Stromal cell of bone marrow (primary cell): ENCODE measurements at places on chromosomes 16 and 17.

DNA sequence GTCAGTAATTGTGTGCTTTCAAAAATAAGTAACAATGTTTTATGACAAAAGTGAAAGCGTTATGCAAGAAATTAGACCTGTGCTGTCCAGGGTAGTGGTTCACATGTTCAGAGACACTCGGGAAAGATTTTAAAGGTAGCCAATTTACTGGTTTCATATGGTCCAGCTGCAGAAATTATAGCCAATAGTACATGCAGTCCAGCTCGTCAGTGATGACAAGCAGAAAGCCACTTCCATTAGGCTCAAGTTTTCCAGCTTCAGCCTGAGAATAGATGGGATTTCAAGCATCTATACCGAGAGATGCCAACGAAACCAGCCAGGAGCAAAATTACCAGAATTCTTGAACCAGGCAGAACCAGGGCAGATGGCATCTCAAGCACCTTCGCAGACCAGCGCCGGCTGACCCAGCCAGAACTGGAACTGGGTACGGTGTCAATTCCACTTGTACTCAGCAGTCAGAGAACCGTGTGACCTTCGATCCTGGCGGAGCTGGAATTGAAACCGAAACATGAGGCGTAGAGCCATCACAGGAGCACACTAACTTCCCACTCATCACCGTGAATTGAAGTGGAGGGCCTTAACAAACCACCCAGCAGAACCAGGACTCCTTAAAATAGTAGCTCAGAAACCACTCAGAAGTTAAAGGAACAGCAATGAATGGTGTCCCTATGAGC is 207.9 kb upstream of the HSBP1 start:
- no peak for DNase-seq

DNA sequence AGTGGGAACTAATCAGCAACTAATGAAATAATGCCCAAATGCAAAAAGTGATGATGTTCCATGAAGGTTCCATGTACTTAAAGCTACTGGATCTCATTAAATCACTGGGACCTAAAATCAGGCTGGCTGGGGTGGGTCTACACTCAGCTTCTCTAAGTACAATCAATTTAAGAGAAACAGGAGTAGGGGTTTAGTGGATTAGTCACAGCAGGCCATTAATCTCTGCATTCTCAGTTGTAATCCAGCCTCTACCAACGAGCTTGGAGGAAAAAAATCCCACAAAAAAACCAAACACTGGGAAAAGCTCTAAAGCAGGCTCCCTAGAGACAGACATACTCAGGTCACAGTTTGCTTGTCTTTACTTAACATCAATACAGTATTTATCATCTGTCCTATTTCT is 15.0 kb downstream of the CA10 start:
- DNase-seq: no peak

GRCh38 chr16:4591706-4592470 is 22.8 kb downstream of the UBALD1 start:
- no peak for DNase-seq

- DNase-seq: no peak
Observed at GRCh38 chr16:80631581-80631980, 90.8 kb downstream of the DYNLRB2 start.

GRCh38 chr17:8163978-8164814 is 1.4 kb upstream of the VAMP2 start:
- no peak for DNase-seq

DNA sequence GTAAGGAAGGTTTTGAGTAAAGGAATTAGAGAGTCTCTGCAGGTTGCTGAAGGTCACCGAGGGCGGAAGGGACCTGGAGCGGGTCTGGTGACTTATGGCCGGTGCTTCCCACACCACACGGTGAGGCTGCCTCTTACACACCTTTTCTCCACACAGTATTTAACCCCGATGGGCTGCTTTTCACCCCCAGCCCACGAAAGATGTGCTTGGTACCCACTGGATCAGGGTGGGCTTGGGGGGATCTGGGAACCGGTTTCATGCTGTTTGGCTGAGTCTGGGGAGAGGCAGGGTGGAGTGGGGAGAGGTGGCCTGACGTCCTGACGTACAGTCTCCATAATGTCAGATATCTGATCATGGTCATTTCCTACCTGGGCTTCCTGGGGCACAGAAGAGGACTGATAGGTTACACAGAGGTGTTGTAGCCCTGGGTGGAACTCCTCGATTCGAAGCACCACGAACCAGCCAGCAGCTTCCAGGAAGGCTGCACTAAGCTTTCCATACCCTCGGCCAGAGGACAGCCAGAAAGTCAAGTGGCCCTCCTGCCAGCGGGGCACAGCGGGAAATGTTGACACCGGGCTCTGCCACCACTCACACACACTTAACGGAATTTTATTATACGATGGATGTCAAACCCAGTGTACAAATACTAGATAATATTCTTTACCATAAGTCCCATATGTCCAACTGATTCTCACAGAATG is 34.0 kb downstream of the OR1D5 start:
- no peak for DNase-seq

- no peak for DNase-seq
Observed at GRCh38 chr16:69886726-69887125, 64.4 kb upstream of the CLEC18A start.

DNA sequence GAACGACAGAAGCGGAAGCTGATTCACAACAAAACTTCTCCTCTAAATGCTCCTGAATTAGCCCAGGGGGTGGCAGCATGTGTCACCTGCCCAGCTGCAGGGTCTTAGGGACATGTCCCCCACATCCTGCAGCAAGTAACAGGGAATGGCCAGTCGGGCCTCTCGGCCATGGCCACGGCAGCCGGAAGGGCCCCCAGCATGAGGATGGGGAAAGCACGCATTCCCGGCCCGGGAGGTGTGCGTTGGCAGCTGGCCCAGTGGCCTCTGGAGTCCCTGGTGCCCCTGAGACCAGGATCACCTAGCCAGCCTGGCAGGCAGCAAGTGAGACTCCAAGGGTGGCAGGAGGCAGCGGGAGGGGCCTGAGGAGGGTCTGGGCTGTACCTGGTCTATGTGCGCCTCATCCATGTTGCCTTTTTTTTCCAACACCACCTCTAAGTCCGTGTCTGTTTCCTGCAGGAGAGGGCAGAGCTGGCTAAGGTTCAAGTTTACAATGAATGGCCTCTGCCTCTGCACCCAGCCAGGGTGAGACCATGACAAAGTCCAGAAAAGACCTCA is 7.0 kb downstream of the KNOP1 start:
- DNase-seq: no peak

- no peak for DNase-seq
Observed at GRCh38 chr16:457732-458400, 32.4 kb downstream of the RAB11FIP3 start.

- DNase-seq: no peak
Observed at GRCh38 chr16:75256696-75257343, 5.4 kb upstream of the BCAR1 start.

DNA sequence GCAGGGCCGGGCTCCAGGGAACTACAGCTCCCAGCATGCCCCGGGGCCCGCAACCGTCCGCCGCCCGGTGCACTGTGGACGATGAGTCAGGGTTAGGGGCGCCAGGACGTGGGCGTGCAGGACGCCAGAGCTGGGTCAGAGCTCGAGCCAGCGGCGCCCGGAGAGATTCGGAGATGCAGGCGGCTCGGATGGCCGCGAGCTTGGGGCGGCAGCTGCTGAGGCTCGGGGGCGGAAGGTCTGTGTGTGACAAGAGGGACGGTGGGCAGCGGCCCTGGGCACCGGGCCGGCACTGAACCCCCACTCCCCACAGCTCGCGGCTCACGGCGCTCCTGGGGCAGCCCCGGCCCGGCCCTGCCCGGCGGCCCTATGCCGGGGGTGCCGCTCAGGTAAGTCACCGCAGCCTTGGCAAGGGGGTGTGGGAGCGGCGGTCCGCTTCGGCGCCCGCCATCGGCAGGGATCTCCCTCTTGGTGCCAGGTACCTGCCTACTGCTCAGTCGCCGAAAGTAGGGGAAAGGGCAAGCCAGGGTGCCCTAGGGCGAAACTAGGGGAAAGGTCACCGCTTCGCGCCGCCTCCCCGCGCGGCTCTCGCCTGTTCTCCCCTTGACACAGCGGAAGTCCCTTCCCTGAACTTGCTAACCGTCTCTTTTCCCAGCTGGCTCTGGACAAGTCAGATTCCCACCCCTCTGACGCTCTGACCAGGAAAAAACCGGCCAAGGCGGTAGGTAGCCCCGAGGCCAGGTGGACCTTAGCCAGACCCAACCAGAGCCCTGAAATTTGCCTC is at the start of the genes ACADVL and DLG4:
ACADVL (plus strand) TSS at position 127 of the 781 bp plus-strand sequence; CDS start at position 174, 47 bp downstream.
DLG4 (minus strand) TSS at position 25 of the 781 bp plus-strand sequence.
- peak; percentile 84 for DNase-seq

- no peak for DNase-seq
Observed at GRCh38 chr17:17289701-17290100, 8.7 kb upstream of the COPS3 start.

DNA sequence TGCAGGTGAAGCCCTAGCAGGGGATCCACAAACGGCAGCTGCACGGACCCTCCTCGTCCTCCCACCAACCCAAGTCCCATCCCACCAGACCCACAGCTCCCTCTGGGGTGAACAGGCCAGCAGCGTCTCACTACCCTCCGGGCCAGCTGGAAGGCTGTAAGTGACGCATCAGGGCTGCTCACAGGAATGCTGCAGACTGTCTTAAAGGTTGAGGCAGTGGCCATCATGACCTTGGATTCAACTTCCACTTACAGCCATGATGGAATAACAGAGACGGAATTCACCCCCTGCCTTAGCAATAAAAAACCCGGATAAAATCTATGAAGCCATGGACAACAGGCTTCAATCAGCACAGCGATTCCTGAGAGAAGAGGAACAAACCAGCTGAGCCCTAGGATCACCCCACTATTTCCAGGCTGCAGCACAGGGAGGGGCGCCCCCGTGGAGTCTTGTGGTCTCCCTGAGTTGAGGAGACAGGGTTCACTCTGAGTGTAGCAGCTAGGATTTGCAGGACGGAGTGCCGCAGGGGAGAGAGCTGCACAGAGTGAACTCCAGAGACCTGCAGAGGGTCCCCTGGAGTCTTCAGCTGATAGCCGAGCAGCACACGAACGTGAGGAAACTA is 10.5 kb downstream of the FAM83G start:
- DNase-seq: no peak

DNA sequence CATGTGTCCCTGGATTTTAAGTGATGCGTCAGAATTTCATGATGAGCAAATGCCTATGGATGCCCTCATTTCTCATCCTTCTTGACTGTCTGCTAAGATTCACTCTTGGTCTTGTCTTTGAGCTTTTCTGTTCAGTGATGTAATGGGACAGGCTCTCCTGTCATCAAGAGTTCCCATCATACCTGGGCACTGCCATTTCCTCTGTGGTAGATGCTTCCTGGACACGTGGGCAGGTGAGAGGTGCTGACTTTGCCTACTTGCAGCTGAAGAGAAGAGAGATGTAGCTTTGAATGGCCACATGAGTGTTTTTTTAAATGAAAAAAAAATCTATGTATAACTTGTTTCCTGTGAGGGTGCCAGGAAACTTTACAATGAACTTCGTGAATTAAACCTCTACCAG is 557.7 kb downstream of the MAF start:
- DNase-seq: no peak

GRCh38 chr17:65984299-65984698 is 207.6 kb downstream of the CEP112 start:
- DNase-seq: peak; percentile 4

- DNase-seq: no peak
Observed at GRCh38 chr16:84137769-84138357, 7.1 kb downstream of the HSDL1 start.

DNA sequence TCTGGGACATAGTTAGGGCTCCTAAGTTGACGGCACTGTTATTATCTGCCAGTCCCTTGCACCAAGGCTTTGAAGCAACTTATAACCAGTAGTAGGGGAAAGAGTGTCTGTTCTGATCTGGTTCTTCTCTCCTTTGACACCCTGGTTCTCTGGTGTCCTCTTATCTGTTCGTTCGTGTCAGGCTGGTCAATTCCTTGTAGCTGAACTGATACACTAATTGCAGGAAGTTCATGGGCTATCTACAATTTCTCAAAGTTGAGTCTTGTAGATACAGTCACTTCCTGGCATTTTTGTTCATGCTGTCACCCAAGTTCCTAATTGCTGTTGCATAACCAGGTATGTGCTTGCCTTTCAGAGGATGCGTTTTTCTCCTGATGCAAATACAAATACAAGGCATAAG is 17.3 kb upstream of the MYO1D start:
- no peak for DNase-seq

DNA sequence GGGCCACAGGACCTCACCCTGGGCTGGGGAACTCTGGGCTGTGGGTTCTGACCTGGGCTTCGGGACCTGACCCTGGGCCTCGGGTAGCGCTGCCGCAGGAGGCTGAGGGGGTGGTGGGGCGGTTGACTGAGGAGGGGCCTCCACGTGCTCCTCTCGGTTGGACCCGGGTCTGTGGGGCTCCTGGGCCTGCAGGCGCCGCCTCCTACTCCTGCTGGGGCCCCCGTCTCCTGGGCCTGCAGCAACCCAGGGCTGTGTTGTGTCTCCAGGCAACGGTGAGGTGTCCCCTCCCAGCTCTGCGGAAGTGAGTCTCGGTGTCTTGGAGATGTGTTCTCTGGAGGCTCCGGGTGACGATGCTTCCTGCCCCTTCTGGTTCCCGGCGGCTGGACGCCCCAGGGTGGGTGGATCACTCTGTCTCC is 41.5 kb upstream of the GNG13 start:
- no peak for DNase-seq

DNA sequence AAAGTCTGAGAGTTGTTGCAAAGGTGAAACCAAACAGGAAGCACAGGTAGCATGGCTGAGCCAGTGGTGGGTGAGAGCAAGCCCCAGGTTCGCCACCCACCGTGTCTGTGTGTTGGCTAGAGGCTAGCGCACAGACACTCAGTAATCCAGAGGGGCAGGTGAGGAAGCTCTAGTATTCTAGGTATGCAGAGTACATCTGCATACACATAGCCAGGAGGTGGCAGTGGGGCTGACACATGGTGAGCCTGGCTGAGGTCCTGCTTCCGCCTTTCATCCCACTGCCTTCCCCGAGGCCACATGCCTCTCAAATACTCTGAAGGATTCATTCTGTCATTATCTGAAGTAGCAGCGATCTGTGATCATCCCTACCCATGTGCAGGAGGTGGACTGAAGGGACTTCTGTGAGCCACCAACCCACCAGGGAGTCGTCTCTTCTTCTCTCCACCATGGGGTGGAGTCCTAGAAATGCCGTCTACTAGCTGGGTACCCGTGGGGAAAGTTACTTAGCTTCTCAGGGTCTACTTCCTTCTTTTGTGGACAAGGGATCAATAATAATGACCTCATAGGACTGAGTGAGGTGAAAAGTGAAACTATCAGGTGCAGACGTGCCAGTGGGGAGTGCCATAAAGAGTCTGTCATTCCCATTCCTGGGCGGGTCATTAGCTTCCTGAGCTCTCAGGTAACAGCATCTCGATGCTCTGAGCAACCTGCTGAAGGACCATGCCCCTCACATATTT is 36.0 kb upstream of the ICAM2 start:
- DNase-seq: no peak
